Activated T-helper 9 cell treated with anti-CD3 and anti-CD28 coated beads, Interleukin-2, amount 50 U/mL, for 16 hours (primary cell): ENCODE measurements at places on chromosomes 5 and 9.

- DNase-seq = no peak
These were observed 129.9 kb upstream of the FER start for GRCh38 chr5:108617467-108618435.

DNA sequence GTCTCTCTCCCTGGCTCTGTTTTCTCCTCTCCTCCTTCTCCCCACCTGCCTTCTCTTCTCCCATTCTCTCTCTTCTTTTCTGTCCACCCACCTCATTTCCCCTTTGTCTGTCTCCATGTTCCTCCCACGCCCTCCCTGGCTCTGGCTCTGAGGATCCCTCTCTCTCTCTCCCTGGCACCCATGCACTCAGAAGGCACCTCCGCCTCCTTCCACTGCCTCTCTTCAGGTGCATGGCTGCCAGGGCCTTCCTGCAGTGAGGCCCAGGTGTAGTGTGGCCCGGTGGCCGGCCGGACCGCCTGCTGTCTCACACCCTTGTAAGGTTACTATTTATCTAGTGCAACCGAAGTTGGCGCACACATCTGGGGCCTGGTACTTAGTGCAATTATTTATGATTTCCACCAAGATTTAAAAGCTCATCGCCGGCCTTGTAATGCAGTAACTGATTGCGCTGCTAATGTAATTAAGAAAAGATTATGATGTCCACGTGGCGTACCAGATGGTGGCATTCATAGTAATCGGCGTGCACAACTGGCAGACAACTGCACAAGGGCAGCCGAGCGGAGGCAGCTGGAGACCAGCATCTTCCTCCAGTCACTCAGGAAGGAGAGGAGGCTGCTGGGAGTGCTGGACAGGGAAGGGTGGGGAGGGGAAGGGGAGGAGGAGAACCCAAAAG is 50.4 kb upstream of the MVB12B start:
- DNase-seq = no peak

DNA sequence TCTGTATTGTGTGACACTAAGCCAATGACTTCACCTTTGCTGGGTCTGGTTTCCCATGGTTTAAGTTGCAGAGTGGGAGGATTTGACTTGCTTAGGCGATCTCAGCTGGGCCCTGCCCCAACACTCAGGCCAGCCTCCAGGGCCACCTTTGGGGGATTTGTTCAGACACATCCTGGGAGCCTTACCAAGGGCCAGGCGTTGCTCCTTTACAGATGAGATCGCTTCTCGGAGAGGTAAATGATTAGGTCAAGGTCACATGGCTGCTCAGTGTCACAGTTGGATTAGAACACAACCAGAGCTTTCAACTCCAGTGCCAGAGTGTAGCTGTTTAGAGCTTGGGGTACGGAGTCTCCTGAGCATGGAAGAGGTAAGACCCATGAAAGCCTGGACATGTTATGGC is 57.5 kb downstream of the COL27A1 start:
- DNase-seq = no peak

- no peak for DNase-seq
These were observed 40.5 kb downstream of the C9orf50 start for GRCh38 chr9:129580211-129580915.

GRCh38 chr5:126488443-126489065 is 65.3 kb downstream of the GRAMD2B start:
- DNase-seq = no peak

- no peak for DNase-seq
These were observed 79.7 kb downstream of the ARHGAP26 start for GRCh38 chr5:142849880-142850279.

- DNase-seq = no peak
These were observed 60.5 kb downstream of the ASTN2 start for GRCh38 chr9:117354244-117354847.

GRCh38 chr9:132043708-132044107 is 36.0 kb downstream of the MED27 start:
- no peak for DNase-seq

- no peak for DNase-seq
These were observed 222.9 kb upstream of the ANKRD55 start for GRCh38 chr5:56456002-56456401.

DNA sequence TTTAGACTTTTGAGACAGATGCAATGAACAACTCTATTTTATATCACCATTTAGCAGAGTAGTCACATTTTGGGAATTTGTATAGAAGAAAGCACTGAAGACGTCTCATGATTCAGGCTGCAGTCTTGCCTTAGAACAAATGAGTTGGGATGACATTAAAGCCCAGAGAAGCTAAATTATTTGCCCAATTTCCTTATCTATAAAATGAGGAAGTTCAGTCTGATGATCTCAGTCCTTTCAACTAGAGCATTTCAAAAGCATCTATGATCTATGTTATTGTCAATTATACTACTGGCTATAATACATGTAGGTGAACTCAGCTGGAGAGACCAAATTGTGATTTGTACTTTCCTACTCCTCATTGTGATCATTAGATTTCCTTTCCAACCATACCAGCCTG is 154.1 kb downstream of the OSTF1 start:
- no peak for DNase-seq

DNA sequence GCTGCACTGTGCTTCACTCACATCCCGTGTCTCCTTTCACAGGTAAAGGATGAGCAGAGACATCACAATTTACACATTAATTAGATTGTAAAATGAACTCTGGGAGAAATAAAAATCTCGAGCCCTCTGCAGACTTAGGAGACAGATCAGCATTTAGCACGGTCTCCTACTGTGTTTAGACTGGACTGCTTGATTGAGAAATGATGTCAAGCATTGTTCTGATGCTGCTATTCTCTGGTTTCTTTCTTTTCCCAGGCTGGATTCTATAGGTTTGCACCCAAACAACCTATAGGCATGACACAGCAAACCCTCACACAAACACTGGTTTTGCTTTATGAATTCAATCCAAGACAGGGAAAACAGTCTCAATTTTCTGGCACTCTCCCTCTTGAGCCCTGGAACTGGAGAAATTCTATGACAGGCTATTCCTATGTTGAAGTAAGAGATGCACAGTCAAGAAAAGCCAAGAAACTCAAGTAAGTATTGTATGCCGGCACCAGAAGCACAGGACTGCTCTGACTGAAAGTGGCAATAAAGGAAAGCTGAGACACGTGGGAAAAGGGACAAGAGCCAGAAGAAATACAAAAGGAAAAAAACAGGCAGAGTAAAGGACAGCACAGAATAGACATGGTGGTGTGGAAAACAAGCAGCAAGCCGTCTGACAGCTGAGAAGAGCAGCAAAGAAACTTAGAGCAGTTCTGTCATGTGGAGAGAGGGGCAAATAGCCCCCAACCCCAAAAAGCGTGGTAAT is 24.8 kb upstream of the ERAP2 start:
- no peak for DNase-seq

DNA sequence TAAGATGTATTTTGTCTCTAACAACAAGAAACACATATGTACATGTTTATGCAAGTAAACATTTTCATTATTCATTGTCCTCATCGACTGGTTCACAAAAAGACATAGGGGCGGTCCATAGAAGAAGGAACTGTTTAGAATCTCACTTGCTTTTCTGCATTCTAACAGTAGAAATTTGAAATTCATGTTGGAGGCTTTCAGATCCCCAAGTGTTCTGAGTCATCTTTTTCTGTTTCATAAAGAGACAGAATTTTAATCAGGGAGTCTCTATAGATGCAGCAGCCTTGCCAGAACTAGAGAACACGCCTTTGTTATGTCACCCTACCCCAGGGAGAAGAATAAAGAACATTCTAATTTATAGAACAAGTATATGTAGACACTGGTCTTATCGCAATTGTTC is 324.3 kb downstream of the GABRG2 start:
- no peak for DNase-seq

DNA sequence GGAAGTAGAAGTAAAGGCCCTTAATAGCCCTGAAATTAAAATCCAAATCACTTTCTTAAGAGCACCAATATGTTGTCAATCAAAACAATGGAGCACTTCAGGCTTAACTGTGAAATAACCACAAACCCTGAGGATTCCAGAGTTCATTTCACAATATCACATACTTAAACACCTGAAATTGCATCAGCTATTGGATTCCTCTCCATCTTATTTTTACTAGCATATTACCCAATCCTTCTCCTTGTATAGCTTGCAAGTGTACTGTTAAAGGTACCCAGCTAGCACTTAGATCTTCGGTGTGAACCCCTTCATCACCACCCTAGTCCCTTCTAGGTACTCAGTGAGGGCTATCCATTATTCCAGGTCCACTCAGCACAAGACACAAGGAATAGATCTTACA is 287.3 kb downstream of the EFNA5 start:
- no peak for DNase-seq

DNA sequence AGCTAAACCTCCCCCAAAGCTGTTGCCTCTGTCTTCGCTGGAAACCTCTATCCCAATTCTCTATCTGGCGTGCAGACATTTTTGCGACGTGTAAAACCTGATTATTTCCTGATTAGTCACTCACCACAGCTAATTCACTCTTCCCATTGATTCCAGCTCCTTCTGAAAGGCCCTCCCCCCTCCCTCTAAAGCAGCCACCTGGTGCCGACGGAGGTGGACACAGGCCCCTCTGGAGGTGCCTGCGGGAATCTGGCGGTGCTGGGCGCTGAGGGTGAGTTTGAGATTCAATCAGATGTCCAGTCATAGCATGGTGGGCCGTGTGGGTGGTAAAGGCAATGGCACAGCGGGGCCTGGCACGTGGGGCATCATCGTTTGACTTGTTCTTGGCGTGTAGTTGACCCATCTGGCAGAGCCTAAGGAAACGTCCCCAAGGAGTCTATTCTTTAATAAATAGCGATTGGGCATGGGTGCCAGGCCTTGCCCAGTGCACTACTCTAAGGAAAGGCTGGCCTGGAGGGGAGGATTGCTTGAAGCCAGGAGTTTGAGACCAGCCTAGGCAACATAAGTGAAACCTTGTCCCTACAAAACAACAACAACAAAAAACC is 271.1 kb upstream of the MVB12B start:
- no peak for DNase-seq

DNA sequence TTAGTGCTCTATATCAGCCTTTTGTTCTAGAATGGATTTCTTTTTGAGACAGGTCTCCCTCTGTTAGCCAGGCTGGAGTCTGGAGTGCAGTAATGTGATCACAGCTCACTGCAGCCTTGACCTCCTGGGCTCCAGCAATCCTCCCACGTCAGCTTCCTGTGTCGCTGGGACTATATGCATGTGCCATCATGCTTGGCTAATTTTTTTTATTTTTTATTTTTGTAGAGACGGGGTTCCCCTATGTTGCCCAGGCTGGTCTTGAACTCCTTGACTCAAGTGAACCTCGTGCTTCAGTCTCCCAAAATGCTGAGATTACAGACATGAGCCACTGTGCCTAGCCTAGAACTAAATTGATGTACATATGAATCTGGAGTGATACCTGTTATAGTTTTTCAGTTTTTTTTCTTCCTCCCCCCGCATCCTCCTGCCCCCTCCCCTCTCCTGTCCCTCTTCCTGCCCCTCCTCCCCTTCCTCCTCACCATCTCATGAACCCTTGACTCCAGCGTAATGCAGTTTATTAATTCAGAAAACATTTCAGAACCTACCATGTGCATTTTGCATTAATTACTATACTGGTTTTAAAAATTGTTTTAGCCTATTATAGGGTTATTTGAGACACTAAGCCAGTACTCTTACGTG is 37.4 kb upstream of the TNFAIP8 start:
- DNase-seq = no peak

GRCh38 chr5:102835717-102836116 is 80.6 kb downstream of the PAM start:
- no peak for DNase-seq

GRCh38 chr5:100584069-100584468 is 48.9 kb downstream of the FAM174A start:
- no peak for DNase-seq

DNA sequence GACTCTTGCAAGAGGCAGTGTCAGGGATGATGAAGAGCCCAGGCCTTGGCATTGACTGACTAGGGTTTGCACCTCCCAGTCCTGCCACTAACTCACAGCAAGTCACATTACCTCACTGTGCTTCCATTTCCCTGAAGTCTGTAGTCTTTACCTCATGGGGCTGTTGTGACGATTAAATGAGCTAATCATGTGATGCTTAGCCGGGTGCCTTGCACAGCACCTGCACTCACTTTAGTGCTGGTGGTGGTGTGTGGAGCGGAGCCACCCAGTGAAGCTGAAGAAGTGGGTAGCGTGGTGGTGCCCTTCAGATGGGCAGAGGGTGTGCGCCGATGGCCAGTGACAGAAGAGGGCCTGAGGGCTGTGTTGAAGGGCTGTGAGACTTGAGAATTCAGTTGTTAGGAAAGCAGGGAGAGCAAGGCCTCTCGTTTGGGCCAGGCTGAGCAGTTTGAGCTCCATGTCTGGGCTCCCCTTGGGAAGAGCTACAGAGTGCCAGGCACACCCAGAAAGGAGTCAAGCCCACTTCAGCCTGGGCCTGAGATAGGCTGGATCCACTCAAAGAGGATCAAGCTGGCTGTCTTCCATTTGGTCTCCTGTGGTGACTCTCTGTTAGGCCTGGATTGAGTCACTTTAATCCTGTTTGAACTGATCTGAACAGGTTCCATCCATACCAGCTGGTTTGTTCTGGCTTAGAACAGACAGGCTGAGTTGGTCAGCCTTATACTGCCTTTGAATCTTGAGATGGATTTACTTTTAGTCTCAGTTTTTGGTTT is 42.5 kb downstream of the RALGPS1 start:
- no peak for DNase-seq

- DNase-seq = no peak
These were observed 108.1 kb downstream of the TMEM174 start for GRCh38 chr5:73280821-73281746.

GRCh38 chr9:89497978-89498851 is at the start of gene SEMA4D:
SEMA4D (minus strand) TSS chr9:89498113; CDS start chr9:89405456, 92,657 bp downstream.
- DNase-seq = no peak

DNA sequence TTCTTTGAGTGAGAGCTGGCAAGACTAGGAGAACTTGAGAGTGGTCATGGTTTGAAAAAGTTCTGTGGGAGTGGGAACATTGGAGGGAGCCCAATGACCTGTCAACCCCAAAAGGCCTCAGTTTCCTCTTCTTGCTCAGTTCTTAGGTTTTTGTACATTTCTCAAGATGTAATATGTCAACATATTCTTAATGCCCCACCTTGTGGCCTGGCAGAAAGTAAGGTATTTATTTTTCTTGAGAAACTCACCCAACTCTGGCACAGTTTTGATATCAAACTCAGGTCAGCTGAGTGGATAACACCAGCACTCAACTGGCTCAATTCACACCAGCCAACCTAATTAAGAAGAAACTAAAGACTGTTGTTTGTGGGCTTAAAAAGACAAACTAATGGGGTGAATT is 123.0 kb upstream of the SLC27A6 start:
- no peak for DNase-seq

DNA sequence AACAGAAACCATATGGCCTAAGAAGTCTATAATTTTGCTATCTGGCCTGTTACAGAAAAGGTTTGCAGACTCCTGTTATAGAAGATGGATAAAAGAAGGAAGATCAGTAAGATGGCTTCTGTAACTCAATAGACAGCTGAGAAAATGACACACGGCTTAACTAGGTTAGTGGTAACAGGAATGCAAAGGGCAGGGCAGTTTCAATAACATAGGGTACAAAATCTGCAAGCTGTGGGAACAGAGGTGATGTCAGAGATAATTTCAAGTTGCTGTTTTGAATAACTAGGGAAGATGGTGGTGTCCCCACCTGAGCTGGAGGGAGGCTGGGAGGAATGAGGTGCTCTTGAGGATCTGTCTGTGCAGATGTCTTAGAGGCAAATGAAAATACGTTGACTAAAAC is 106.5 kb downstream of the GLIS3 start:
- no peak for DNase-seq
